ENCODE measurements at places on chromosomes 2 and 18.
A peak's percentile ranks its signal among the peaks of the same experiment; 100 is the strongest.

- no peak for DNase-seq
Measured at GRCh38 chr2:32228181-32228580, 36.5 kb downstream of the NLRC4 start.

DNA sequence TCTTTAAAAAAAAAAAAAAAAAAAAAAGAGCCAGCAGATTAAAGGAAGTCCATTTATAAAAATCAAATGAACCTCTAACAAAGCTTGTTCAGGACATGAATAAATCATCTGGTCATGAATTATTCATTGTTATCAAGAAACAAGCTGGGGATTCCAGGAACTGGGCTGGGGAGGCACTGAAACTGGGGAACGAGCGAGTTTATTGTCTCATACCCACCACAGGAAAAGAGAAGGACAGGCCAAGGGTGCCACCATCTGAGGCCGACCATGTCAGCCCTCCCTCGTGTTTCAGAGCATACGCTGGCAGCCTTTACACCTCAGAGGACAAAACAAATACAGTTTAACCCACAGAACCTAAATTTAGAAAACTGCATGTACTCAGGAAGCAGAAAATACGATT, 164.2 kb downstream of the VWC2L start:
- DNase-seq = no peak

GRCh38 chr2:44118257-44118656, 50.4 kb upstream of the PPM1B start:
- DNase-seq = peak; percentile 76

- DNase-seq = no peak
Measured at GRCh38 chr2:209395652-209396051, 28.2 kb upstream of the MAP2 start.

- DNase-seq = peak; percentile 12
Measured at GRCh38 chr2:189191766-189192165, 12.2 kb upstream of the COL5A2 start.

GRCh38 chr2:57693177-57693576, 353.4 kb upstream of the VRK2 start:
- no peak for DNase-seq

DNA sequence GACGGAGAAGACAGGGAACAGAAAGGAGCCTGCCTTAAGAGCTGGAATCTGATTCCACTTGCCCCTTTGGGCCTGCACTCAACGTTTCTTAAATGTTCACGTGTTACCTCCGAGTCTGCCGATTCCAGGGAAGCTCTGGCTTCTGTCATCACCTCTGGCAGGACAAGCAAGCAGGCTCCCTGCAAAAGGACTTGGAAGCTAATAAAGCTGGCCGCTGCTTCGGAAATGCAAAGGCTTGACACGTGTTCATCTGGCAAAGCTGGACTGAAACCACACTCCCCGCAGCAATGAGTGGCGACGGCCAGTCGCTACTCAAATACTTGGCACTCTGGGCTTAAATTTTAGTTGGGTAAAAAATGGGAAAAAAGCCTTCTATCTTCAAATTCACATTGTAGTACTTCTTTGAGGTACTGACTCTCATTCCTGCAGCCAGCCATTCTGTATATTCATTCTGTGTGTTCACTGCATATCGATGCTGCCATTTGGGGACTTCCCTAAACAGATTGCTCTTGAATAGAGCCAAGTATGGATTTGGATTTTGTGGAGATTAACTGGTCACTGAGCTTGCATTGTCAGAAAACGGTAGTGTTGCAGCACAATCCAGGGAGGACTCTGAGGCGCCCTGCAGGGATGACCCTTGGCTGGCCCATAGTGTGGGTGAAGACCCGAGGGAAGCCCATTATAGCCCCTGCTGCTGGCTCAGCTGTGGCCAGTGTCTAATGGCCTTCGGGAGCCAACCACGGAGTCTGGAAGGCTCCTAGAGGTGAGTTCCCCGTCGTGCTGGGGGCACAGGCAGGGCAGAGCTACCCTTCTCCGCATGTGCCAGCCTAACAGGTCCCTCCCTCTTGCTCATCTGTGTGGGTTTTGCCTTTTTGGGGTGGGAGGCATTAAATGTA, 231.5 kb downstream of the PRKCE start:
- DNase-seq = no peak

DNA sequence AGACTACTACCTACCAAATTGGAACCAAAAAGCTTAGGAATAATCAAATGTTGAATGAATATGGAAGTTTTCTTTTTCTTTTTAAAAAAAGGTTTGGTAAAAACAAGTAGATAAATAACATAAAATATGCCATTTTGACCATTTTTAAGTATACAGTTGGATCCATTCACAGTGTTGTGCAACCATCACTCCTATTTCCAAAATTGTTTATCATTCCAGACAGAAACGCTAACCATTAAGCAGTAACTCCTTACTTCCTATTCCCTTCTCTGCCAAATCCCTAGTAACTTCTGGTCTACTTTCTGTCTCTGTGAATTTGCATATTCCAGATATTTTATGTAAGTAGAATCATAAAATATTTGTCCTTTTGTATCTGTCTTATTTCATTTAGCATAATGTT, 39.8 kb downstream of the CD302 start:
- no peak for DNase-seq

DNA sequence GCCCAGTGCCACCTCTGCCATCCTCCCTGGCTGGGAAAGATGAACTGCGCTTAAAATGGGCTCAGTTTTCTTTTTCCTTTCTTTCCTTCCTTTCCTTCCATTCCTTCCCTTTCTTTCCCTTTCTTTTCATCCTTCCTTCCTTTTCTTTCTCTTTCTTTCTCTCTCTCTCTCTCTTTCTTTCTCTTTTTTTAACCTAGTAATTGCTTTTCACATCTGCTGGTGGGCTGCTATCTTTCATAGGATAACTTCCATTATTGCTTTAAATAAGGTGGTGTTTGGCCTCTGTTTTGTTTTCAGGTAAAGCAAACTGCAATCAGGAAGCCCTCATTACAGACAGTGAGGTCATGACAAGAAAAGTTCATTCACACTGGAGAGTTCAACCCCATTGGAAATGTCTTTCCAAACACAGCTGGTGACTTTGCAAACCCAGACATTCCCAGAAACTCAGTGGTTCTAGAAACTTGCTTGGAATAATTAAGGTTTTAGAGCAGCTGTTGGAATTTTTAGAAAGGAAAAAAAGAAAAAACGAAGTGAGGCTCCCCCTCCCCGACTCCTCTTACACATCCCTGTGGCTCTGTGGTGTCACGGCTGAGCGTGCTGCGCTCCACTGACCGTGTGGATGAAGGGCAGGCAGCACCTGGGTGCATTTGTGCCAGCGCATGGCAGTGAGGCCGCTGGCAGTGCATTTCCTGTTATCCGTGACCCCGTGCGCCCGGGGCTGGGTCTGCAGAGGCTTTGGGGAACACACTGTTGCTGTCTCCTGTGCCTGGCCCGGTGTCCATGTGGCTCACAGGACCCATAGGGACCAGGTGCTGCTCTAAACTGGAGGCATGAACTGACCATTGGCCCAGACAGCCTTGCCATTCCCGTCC, 76.9 kb downstream of the MBP start:
- DNase-seq = no peak
